NCI-H2081 (cell line): ENCODE measurements at places on chromosomes 1 and 21.
A peak's percentile ranks its signal among the peaks of the same experiment; 100 is the strongest.

- no peak for DNase-seq
Measured at GRCh38 chr21:31560479-31560878, 99.0 kb upstream of the SOD1 start.

DNA sequence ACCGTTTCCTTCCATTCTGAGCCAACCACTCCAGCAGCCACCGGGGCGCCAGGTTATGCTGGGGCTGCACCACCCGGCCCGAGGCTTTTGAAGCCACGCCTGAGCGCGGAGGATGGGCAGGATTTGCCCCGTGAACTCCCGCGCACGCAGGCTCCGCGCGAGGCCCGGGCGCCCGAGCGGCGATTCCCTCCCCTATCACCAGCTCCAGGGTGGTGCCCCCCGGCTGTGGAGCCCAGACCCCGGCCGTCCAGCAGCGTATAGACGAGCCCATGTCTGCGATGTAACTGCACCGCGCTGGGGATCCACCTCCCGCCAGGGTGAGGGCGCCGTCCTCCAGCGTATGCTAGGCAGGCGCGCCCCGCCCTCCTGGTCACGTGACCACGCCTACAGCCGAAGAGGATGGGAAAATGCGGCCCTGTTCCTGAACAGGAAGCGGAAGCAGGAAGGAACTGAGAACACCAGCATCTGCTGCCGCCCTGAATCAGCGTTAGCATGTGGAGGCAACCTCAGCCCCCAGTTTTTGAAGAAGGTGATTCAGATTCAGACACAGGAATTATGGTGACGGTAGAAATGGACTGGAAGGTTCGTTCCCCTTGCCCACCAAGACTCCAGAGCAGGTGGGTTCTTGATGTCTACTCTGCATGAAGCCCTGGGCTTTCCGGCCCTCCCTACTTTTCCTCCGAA lies 46.0 kb downstream of the VPS26C start:
- DNase-seq = peak; percentile 55

DNA sequence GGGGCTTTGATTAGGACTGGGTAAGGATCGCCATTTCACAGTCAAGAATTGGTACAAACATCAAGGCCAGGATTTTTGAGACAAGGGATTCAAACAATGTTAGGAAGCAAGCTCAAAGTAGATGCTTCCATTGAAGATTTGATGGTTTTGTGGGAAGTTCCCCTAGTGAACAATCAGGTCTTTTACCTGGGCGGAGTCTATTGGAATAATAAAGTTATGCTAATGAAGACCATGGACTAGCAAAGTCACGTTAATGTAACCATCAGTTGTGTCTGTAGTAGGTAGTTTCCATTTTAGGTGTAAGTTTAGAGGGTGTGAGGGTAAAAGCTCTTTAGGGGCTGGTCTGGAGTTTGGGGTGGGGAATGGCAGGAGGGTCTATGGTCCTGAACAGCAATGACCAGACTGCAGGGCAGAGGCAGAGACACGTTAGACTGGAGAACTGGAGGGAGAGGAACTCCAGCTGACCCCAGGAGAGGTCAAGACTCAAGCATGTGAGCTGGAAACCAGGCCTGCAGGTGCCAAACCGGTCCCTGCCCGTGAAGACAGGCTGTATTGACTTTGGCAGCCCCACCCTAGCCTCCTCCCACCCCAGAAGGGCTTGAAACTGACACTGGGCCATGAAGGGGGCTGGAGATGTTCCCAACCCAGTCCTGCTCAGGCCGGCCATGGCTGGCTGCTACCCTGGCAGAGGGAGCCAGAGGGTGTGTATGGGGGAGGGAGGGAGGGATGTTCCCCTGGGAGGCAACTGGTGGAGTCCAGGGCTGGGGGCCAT lies 36.0 kb upstream of the GPR37L1 start:
- no peak for DNase-seq

DNA sequence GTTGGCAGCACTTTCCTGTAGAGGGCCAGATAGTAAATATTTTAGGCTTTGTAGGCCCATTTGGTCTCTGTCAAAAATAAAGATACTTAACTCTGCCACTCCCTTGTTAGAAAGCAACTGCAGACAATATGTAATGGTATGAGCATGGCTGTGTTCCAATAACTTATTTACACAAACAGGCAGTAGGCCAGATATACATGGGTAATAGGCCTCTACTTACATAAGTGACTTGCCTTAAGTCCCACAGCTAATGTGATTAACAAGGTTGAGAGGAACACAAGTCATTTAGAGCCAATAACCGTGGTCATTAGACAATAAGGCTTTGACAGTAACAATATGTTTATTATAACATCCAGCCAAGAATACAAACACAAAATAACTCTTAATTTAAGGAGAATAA lies 17.4 kb downstream of the CCT8 start:
- peak; percentile 19 for DNase-seq

DNA sequence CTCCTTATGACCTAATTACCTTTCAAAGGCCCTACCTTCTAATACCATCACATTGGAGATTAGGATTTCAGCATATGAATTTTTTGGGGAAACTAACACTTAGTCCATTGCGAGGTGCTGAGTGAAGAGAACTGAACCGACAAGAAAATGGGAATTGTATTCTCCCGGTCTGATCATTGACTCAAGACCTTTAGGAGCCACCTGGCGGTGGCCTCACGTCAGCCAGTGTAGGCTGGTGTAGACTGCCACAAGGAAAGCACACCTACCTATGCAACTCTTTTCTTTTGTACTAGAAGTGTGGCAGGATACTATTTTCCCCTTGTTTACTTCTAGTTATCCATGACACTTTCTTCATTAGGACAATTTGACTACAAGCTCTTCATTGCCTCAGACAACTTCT lies 333.5 kb upstream of the B3GALT2 start:
- DNase-seq = no peak
